Stimulated activated CD4-positive, alpha-beta T cell treated with anti-CD3 and anti-CD28 coated beads, Interleukin-1b, Interleukin-23, amount 100 ng/mL, for 24 hours (primary cell): ENCODE measurements at places on chromosomes 1 and 21.

DNA sequence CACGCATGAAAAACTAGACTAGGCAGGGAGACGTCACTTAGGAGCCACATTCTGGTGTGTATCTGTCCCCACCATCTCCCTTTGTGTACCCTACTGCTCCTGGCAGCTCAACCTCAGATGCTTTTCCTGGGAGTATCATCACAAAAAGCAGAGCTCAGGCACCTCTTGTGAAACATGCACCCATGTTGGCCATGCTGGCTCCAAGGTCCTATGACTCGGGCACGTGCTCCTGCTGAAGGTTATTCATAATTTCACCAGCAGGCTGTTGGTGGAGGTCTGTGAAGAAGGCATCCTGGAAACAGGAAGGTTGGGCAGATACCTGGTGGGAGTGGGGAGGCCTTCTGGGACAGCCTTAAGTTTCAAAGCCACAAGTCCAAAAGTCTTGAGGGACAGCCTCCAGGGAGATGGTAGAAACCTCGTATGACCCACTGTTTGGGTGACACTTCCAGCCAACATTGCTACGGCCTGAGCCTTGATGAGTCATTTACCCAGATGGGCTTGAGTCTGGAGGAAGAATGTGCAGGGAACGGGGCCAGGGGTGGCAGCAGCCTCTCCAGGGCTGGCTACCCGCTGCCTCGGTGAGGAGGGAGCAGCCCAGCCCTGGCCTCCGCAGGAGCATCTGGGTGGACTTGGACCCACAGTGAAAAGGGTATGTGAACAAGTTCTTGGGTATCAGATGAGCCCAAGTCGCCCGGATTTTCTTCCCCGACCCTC, 75.8 kb downstream of the PGBD5 start:
- no peak for DNase-seq

GRCh38 chr1:228914700-228915099, 179.4 kb downstream of the RHOU start:
- no peak for DNase-seq

- DNase-seq = no peak
Measured at GRCh38 chr1:67535474-67535873, 105.3 kb upstream of the SERBP1 start.

DNA sequence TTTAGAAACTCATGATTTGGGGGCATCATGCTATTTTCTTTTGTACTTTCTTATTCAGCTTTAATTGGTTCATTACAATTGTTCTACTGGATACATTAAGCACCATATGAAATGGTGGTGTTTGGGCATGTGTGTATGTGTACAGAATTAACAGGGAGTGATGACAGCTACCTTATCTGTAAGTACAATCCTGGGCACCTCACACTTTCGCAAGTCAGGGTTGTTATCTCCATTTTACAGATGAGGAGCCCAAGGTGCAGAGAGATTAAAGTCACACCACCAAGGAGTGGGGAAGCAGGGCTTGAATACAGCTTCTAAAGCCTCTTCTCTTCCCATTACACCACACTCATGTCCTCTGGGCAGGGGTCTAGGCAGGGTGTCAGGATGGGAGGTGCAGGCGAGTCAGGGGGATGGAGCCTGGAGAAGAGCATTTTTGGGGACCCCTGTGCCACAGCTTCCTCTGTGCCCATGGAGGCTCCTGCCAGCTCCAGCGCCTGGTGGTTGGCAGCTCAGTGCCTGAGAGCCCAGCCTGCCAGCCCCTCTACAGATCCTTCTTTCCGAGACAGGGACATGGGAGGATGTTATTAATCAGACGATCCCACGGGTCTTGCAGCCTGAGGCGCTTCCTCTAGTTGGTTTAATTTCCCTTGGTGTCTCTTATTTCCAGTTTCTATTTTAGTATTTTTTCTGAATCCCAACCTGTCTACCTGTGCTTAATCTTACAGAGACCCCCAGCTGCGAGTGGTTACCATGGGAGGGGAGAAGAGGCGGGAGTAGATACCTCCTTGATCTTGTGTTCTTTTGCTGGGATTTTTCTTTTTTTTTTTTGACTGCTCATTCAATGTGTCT, 126.2 kb upstream of the CD34 start:
- no peak for DNase-seq

DNA sequence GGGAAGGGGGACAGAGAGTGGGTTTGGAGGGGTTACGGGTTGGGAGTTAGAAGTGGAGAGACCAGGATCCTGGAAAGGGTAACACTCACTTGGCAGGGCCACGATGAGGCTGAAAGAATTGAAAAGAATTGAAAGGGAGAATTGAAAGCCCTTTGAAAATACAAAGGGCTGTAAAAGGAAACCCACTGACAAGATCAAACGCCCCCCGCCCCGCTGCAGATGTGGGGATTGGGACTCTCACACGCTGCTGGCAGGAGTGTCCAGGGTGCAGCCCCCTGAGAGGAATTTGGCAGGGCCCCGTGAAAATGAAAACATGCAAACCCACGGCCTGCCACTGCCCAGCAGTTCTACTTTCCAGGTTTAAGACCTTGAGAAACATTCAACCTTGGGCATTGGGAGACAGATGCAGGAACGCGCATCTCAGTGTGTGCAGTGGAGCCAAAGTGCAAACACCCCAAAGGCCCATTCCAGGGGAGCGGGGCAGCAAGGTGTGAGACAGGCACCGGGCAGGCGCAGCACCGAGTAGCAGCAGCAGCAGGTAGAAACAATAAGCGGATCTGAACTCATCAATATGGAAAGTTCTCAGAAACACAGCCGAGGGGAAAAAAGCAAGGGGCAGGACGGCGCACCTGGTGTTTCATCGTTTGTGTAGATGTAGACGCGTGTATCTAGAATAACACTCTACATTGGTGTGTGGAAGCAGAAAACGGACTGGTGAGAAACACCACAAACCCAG, 8.3 kb upstream of the TNFRSF1B start:
- no peak for DNase-seq

GRCh38 chr1:3620708-3621107, 4.1 kb upstream of the TPRG1L start:
- no peak for DNase-seq

- DNase-seq = peak; percentile 27
Measured at GRCh38 chr1:89844241-89844807, 23.5 kb downstream of the LRRC8D start.

GRCh38 chr1:202656951-202657646, 53.2 kb downstream of the SYT2 start:
- DNase-seq = no peak

GRCh38 chr21:37557261-37557950, 190.8 kb downstream of the DYRK1A start:
- DNase-seq = no peak

- no peak for DNase-seq
Measured at GRCh38 chr1:159009704-159010361, at the start of gene IFI16. IFI16 (plus strand) TSS chr1:159009907; CDS start chr1:159014681, 4,774 bp downstream.

DNA sequence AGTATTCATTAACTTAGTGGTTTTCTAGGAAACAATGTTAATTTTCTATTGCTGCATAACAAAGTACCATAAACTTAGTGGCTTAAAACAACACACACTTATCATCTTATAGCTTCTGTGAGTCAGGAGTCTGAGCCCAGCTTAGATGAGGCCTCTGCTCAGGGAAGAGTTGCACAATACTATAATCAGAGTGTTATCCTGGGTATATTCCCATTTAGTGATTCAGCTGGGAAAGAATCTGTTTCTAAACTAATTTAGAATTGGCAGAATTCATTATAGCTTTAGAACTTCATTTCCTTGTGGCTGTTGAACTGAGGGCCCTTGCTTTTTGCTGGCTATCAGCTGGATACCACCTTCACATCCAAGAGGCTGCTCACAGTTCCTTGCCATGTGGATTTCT, 515.5 kb downstream of the BRINP3 start:
- DNase-seq = no peak

GRCh38 chr1:94324178-94324544, 86.8 kb upstream of the ARHGAP29 start:
- no peak for DNase-seq

- no peak for DNase-seq
Measured at GRCh38 chr1:186144505-186144904, 230.5 kb downstream of the TPR start.

- no peak for DNase-seq
Measured at GRCh38 chr1:113333056-113333455, 57.3 kb upstream of the MAGI3 start.

GRCh38 chr1:226734611-226735153, 4.4 kb downstream of the ITPKB start:
- no peak for DNase-seq

- DNase-seq = no peak
Measured at GRCh38 chr1:175894581-175894980, 151.2 kb upstream of the TNR start.

DNA sequence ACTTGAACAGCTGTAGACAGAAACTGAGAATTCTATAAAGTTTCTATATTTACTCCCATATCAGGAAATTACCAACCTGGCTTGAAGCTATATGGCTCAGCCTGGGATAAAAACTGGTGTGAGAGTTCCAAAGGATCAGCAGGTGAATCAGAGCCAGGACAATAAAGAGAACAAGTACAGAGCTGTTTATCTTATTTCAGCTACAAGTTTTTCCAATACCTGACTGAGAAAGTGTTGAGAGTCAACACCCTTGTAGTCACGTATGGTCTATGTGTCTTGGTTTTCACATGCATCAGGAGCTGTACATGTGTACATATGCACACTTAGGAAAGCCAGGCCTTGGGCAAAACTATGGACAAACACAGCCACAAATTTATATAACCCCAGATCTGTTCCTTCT, 40.7 kb upstream of the CXADR start:
- no peak for DNase-seq
